ENCODE measurements at places on chromosomes 5 and 9.

DNA sequence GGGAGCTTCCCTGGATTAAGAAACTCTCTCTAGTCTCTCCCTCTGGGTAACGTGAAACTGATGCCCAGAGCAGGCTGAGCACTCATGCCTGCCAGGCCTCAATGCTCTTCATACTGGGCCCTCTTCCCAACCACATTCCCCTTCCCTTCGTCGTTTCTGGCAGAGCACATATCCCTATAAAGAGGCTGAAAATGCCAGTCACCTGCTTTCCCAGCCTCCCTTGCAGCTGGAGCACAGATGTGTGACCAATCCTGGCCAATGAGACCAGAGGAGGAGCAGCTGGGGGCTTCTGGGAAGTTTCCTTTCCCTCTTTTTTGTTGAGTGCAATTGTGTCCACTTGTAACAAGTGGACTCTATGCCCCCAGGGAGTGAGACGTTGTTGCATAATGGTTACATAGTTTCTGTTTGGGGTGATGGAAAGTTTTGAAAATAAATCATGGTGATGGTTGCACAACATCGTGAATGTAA lies 30.2 kb upstream of the SMIM23 start:
- no peak for DNase-seq

DNA sequence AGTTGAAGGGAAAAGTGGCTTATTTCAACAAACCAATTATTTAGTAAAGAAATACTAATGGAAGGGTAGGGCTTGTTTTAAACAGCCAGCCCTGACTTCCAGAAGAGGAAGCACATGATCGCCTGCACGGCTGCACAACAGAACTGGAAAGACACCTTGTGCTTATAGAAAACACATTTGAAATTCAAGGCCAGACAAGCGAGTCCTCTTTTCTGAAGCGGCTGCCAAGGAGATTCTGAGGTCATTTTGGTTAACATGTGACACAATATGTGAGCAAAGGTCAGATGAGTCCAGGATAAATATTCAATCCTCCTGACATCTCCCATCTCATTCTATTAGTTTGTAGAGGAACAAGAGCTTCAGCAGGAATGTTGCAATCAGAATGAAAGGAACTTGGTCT lies 461.4 kb upstream of the ST8SIA4 start:
- DNase-seq: peak; percentile 25

GRCh38 chr5:79529110-79529509 lies 15.2 kb upstream of the HOMER1 start:
- no peak for DNase-seq

GRCh38 chr9:112112519-112112918 lies 62.6 kb downstream of the SUSD1 start:
- DNase-seq: no peak

DNA sequence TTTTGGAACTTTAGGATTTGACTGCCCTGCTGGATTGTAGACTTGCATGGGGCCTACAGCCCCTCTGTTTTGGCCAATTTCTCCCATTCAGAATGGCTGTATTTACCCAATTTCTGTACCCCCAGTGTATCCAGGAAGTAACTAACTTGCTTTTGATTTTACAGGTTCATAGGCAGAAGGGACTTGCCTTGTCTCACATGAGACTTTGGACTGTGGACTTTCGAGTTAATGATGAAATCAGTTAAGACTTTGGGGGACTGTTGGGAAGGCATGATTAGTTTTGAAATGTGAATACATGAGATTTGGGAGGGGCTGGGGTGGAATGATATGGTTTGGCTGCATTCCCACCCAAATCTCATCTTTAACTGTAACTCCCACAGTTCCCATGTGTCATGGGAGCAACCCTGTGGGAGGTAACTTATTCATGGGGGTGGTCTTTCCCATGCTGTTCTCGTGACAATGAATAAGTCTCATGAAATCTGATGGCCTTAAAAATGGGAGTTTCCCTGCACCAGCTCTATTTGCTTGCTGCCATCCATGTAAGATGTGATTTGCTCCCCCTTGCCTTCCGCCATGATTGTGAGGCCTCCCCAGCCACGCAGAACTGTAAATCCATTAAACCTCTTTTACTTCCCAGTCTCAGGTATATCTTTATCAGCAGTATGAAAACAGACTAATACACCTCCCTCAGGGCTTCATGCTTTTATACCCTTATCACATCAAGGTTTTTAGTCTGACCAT lies 206.6 kb downstream of the DENND1A start:
- no peak for DNase-seq
